Activated naive CD4-positive, alpha-beta T cell treated with Interleukin-2 at 50 U/mL for 16 hours (primary cell): ENCODE measurements at places on chromosomes 4 and X.

GRCh38 chr4:89928838-89929237 is 34.2 kb downstream of the MMRN1 start:
- no peak for DNase-seq

- DNase-seq: no peak
These were observed 541.2 kb upstream of the SMIM31 start for GRCh38 chr4:164212714-164213113.

GRCh38 chr4:92215476-92215875 is 88.3 kb upstream of the GRID2 start:
- no peak for DNase-seq

- no peak for DNase-seq
These were observed 211.5 kb upstream of the MID1 start for GRCh38 chrX:10831716-10832502.

DNA sequence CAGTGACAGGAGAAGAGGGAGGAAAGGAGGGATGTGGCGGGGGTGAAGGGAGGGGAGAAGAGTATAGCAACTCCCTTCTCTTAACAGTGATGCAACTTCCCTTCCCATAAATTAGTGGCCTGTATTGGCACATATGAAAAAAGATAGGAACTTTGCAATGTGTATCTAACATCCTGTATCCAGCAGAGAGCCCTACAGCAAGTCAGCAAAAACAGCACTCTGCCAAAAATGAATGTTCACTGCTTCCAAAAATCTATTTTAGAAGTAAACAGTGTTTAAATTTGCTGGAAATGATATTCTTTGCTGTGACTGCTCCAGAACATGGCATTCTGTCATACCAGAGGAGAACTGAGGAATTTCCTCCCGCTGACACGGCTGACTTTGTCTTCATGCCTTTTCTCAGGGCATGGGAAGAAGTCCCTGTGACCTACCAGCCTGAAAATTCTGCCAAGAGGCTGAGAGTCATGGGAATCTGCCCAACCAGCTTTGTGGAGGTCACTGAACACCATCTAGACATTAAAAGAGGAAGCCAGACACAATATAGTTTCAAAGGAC is 343.4 kb upstream of the RASGEF1B start:
- no peak for DNase-seq

- no peak for DNase-seq
These were observed 7.6 kb upstream of the JADE3 start for GRCh38 chrX:46904626-46905025.

DNA sequence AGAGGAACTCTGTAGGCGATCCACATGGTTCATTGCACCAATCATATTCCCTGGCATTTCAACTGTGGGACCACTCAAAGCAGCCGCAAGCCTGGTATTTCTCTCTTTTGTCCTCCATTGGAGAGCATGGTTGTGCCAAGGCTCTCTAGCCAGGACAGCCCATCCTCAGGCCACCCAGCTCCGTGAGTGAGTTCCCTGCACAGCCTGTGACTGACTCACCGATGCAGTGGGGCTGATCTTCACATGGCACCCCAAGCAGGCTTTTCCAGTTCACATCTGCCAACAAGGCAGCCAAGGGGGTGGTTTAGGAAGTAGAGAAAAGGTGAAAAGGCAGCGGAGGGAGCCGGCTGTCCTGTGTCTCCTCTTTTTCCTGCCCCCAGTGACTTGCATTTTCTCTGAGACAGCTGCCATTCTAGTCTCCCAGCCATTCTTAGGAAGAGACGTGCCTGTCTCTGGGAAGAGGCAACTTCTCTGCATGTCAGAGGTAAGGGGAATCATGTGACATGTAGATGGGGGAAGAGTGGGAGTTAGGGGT is 69.2 kb downstream of the MID1IP1 start:
- no peak for DNase-seq

- DNase-seq: no peak
These were observed 259.6 kb downstream of the UNC5C start for GRCh38 chr4:95289028-95289634.

- no peak for DNase-seq
These were observed 98.7 kb downstream of the CFAP299 start for GRCh38 chr4:80434238-80434637.

DNA sequence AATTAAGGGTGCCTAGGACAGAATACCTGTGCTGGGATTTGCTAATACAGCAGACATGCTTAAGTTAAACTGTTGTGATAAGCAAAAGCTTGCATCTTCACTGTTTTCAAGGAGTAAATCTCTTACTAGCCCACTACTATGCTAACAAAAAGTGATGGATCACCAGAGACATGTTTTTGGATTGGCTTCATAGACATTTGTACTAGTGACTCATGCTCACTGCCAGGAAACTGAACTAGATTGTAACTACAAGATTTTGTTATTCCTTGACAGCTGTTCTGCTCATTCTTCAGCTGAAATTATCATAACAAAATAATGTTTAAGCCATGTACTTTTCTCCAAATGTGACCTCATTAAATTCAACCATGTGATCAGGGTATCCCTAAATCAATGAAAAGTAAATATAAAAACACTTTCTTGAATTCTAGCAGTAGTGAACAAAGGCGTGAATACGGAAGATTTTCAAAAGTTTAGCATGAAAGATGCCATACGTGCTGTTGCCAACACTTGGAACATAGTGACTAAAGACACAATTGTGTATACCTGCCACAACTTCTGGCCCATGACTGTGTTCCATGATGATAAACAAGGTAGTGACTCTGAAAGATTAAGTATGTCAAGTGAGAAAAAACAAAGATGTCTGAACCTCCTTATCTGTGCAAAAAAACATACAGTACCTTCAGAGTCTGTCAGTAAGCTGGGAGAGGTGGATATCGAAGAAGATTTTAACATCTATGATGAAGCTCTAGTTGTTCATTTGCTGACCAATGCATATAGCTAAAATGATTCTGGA is 154.0 kb downstream of the BTC start:
- no peak for DNase-seq

DNA sequence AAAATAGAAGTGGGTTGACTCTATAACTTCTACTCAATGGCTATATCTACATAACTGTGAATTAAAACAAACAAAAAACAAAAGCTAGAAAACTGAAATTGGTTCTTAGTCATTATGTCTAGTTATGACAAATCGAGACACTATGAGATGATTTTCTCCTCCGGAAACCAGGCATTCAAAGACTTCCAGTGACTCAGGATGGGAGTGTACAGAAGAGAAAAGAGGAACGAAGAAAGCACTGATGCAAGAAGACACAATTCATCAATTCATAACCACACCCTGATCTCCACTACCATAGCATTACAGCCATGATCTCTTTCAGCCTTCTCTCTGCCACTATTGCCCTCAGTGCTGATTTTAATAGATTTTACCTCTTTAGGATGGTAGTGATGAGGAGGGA is 253.6 kb downstream of the CBLL2 start:
- no peak for DNase-seq

DNA sequence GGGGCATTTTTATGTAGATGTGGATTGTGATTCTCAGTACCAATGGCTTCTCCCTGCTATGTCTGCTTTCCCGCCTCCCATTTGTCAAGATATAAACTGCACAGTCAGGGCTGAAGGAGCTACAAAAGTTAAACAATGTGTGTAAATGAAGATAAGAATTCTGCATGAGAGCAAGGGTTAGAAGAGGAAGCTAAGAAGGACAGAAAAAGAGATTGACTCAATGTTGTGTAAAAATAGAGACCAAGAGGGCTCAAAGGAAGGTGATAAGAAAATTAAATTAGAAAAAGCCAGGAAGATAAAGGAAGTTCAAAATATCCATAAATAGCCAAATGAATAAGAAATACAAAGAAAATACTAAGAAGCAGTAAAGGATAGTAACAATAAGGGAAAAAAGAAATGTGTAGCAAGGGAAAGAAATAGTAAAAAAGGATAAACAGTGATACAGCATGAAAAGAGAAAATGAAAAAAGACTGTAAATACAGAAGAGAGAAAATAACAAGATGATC is 82.5 kb downstream of the AMELX start:
- DNase-seq: no peak

- peak; percentile 39 for DNase-seq
These were observed 184.4 kb upstream of the CASK start for GRCh38 chrX:42107495-42108488.
